Endodermal cell (in vitro differentiated cells): ENCODE measurements at places on chromosomes 7 and 10.

GRCh38 chr10:30915146-30915545 lies 116.5 kb downstream of the ZNF438 start:
- DNase-seq: no peak

DNA sequence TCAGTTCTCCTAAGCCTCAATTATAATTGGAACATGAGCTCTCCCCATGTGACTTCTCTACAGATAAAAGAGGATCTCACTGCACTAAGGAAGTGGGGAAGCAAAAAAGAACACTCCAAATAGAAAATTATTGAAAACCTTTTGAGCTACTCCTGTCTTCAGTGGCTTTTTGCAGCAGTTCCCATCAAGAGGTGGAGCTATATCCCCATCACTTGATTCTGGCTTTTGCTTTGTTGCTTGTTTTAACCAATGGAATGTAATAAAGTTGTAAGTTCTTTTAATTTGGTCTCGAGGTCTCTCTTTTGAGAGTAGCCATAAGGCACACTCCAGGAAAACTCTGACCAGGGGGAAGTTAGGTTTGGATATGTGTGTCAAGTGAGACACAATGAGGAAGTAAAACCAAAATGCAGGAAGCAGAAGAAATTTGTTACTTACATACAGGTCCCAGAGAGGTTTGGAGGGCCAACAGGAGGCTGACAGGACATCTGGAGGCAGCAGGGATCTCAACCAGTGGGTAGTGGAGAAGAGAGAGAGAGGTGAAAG lies 569.4 kb downstream of the HTR7 start:
- DNase-seq: peak; percentile 46

DNA sequence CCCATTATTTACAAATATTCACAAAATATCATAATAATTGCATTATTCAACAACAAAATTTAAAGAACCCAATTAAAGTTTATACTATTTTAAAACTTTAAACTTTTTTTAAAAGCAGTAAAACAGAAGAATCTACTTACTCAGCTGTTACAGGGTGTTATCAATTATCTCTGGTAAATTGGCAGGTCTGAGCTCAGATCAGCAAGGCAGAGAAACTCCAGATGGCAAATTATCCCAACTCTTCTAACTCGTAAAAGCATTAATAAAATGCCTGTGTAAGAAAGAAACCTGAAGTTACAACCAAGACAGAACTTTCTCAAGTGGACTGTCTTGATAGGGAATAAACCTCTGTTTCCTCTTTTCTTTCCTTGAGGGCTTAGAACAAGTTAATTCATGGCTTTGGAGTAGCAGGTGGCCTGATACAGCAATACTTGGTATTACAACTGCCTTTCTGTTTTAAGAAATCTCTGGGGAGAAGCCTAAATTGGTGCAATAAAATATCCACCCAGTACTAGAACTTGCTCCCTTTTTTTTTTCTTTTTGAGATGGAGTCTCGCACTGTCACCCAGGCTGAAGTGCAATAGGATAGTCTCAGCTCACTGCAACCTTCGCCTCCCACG lies 275.3 kb upstream of the MKLN1 start:
- no peak for DNase-seq

DNA sequence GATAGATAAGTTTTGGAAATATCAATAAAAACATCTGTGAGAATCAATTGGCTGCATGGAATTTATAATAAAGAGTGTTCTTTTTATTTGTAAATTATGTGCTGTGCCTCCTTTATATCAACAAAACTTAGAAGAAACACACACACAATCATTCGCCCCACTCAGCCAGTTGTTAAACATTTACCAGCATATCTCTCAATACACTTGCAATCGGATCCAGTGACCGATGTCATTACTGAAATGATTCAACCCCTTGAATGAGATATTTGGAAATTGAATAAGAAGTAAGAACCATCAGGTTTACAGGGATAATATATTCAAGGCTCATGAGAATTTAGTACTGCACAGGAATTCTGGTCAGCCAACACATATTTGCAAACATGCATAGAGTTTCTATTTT lies 35.6 kb downstream of the TAF3 start:
- DNase-seq: no peak
